ENCODE measurements at places on chromosomes 7 and 10. TPM values are rescaled to one million over a fixed set of nuclear protein-coding genes. Genes with fewer than 3 reads are reported as not detected.

DNA sequence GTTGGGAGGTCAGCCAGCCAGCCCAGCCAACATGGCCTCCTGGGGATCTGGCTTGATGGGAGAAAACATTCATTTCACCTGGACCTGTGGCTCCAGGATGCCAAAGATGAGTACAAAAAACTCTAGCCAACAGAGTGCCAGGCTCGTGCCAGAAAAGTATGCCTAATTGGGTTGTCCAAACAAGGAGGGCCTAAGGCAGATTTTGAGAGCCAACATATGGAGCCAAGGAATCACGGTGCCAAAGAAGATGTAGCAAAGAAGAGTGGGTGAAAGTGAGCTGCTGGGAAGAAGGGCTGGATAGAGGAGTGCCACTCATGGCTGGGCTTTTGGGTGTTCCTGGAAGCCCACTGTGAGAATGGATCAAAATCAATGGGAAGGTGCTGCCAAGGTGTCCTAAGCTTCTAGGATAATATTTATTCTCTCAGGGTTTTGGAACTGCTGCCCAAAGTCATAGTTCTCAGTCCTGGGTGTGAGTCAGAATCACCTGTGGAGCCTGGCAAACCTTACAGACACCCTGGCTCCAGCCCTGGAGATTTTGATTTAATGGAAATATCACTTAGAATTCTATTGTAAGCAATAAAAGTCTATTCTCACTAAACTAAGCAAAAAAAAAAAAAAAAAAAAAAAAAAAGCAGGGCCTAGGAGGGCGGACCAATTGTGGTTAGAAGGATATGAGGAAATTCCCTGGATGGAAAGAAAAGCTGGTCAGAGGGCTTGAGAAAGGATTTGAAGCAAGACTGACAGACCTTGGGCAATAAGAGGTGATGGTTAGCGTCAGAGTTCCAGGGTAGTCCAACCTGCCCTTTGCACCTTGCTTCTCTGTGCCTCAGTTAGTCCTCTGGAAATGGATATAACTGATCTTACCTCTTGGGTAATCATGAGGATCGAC lies 182.2 kb upstream of the PRR15 start:
- no peak for DNase-seq

DNA sequence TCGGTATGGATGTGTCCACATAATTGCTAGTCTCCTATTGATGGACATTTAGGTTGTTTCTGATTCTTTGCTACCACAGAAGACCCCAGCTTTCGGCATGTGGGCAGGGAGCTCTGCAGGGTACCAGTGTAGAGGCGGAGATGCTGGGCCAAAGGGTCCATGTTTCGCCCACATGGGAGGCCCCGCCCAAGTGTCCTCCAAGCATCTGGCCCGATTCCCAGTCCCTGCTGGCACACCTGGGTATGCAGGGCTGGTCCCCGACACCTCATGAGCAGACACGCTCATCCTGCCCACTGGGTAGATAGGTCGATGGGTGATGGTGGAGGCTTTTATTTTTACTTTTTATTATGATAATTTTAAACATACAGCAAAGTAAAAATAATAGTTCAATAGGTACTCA lies 19.4 kb upstream of the TBRG4 start:
- DNase-seq: no peak

DNA sequence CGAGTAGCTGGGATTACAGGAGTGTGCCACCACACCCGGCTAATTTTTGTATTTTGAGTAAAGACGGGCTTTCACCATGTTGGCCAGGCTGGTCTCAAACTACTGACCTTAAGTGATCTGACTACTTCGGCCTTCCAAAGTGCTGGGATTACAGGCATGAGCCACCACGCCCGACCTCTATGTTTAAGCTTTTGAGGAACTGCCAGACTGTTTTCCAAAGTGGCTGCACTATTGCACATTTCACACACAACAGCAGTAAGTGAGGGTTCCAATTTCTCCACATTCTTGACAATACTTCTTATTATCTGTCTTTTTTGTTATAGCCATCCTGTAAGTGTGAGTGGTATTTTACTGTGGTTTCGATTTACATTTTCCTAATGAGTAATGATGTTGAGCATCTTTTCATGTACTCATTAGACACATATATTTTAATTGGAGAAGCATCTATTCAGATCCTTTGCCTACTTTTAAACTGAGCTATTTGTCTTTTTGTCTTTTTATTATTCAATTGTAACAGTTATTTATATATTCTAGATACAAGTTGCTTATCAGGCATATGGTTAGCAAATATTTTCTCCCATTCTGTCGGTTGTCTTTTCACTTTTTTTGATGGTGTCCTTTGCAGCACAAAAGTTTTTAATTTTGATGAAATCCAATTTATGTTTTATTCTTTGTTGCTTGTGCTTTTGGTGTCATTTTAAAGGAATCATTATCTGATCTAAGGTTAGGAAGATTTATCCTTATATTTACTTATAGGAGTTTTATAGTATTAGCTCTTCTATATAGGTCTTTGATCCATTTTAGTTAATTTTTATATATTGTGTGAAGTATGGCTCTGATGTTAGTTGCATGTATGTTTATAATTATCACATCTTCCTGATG lies 12.8 kb upstream of the IRF5 start:
- no peak for DNase-seq

GRCh38 chr7:96061009-96061408 lies 260.9 kb downstream of the SLC25A13 start:
- DNase-seq: no peak

DNA sequence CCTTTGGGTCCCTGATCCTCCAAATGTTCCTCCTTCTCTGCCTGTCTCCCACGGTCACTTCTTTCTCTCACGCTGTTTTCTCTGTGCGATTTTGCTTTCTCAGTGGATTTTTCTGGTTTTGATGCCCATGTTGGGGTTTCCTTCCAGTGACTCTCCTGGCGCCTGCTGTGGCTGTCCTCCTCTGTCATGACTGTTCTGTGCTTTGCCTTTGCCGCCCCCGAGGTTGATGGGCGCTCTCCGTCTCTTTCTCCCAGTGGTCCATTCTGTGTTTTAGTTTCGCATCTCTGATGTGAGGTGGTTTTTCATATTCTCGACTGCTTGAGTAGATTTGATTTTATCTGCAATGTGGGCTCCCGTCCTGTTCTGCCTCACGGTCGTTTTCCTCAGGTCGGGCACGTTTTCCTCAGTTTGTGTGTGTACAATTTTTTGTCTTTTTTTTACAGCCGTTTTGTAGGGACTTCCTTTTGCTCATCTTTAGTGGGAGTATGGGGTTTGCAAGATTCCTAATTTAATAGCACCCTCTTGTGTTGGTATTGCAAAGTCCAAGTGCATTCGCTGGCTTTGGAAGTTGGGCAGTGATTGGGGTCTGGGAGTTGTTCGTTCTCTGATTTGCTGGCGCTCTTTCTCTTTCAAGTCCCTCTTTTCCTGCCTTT lies 100.0 kb downstream of the INPP5A start:
- no peak for DNase-seq

The GNGT1 gene
- total RNA-seq: not detected

The OPN1SW gene
- not detected for total RNA-seq

The KIF5B gene
- total RNA-seq: 317 TPM
